ENCODE measurements at places on chromosomes 4 and X.

GRCh38 chr4:123284168-123284567, 112.4 kb upstream of the SPRY1 start:
- DNase-seq = no peak

DNA sequence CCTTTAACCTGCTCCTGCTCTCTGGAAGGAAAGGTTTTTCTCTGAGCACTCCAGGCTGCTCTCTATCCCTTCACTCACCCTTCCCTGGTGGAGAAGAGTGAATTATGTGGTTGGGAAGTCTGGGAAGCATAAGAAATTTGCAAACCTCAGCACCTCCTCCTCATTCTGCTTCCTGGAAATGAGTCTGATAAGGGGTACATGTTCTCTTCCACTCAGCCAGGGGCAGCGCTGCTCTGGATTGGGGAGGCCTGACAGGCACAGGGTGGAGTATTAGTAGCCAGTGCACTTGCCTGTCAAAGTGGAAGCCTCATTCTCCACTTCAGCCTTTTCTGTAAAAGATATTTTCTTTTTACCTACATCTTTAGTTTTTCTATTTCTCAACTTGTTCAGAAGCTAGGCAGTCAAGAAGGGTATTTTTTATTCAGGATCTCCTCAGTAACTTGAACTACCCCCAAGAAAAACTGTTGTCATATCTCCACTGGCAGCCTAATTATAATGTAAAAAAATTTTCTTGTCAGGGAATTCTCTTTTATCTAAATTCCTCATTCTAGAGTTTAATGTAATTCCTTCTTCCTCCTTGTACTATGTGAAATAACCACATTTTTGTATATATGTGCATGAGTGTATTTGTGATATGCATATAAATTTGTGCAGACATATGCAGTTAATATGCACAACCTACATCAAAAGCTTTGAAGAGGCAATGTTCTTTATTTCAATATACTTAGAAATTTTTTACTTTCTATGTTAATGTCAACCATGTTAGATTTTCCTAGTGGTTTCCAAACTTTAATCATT, 15.3 kb downstream of the ADAMTS3 start:
- no peak for DNase-seq

DNA sequence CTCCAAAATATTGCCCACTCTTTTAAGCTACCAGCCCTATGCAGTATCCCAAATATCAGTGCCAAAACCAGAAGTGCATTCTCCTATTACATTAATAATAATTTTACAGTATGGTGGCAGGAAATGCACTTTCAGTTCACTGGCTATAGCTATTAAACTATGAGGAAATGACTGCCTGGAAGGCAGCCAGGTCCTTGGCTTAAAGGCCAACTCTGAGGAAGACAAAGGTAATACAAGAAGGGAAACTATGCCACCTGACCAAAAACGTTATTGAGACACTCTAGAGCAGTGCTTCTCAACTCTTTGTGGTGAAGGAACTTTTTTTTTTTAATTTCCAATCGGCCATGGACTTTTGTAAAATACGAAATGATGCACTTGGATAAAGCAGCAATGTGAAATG, 133.6 kb upstream of the VAMP7 start:
- DNase-seq = peak; percentile 14

GRCh38 chrX:67347145-67347544, 196.7 kb upstream of the AR start:
- no peak for DNase-seq

- no peak for DNase-seq
These were observed 6.5 kb downstream of the ZNF280C start for GRCh38 chrX:130262231-130262630.

GRCh38 chr4:140256941-140257340, 103.0 kb upstream of the MAML3 start:
- no peak for DNase-seq

- no peak for DNase-seq
These were observed 455.2 kb downstream of the PCDH7 start for GRCh38 chr4:31175242-31175910.

GRCh38 chr4:154872198-154872597, 91.1 kb downstream of the RBM46 start:
- DNase-seq = no peak

DNA sequence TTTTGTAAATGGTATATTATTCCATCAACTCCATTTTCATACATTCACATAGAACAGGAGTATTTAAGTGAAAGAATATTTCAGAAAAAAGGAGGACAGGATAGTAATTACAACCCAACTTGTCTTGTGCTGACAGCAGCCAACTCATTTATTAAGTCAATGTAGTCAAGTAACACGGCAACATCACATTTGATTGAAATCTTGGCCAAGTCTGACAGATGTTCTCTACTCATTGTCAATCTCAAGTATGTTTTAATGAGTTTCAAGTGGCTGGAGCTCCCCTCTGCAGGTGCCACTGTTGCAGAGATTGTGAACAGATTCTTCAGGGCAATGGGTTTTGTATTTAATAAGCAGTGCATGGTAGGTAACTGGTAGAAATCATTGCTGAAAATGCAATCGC, 332.5 kb downstream of the C4orf33 start:
- no peak for DNase-seq

DNA sequence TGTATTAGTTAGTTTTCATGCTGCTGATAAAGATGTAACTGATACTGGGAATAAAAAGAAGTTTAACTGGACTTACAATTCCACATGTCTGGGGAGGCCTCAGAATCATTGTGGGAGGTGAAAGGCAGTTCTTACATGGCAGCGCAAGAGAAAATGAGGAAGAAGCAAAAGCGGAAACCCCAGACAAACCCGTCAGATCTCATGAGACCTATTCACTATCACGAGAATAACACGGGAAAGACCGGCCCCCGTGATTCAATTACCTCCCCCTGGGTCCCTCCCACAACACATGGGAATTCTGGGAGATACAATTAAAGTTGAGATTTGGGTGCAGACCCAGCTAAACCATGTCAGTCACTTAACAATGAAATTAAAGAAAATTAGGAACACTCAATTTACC, 499.1 kb downstream of the FSTL5 start:
- peak; percentile 4 for DNase-seq

DNA sequence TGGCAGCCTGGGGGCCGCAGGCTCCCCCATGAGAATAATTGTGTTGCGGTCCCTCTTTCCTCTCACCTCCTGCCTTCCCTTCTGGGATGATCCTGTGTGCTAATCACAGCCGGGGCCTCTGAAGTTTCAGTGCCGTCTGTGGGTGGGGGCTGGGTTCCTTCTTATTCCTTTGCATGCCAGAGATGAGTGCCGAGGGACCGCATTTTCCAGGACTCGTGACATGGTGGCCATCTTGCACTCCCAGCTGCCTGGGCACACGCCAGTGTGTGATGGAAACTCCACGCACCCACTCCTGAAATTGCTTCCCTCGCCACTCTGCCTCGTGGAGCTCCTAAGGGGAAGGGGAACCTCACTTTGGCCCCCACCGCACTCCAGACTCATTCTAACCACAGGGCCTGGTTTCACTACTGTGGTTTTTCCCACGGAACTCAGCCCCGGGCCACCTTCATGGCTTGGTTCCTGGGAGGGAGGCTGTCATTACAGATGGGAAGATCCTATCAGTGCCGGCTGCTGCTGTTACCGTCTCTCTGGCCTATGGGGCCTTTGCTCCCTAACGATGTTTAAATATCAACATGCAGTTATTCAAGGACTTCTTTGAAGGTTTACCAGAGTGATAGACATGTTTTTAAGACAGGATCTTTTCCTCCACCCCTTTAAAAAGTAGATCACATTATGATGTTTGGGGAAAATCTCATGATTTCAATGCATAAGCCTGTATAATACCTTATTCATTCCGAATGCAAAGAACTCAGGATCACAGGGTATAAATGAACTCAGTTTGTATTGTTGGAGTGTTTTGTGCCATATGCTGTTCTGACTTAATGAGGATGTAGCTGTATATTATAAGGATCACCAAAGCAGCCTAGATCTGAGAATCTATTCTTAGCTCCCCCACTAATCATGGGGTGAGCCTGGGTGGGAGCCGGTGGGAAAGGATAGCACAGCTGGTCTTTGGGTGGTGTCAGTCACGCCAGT, 89.6 kb downstream of the SORCS2 start:
- DNase-seq = no peak

DNA sequence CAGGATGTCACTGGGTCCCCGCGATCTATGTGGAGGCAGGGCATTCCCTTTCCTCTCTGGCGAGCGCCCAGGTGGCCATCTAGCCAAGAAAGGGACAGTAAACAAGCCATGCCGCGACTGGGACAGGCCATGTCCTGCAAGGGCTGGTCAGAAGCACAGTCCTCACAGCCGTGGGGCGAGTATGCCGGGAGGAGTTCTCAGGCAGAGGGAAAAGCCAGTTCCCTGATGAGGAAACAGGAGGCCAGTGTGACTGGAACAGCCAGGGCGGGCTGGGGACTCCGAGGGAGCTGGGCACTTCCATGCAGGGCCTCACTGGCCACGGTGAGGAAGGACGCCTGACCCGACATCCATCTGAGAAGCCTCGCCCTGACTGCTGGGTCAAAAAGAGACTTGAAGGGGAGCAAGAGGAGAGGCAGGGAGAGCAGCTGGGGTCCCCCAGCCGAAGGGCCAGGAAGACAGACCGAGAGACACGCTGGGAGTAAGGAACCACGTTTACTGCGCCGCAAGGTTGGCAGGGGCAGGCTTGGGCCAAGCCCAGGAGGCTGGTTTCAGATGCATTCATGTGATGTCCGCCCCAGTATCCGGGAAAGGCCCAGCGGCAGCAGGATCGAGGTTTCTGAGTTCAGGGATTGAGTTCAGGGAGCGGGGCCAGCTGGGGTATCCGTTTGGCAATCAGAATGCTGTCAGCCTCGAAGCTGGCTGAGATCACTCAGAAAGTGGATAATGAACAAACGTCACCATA, 15.0 kb downstream of the CFAP99 start:
- no peak for DNase-seq

GRCh38 chr4:15482842-15483241, 13.2 kb downstream of the CC2D2A start:
- no peak for DNase-seq

DNA sequence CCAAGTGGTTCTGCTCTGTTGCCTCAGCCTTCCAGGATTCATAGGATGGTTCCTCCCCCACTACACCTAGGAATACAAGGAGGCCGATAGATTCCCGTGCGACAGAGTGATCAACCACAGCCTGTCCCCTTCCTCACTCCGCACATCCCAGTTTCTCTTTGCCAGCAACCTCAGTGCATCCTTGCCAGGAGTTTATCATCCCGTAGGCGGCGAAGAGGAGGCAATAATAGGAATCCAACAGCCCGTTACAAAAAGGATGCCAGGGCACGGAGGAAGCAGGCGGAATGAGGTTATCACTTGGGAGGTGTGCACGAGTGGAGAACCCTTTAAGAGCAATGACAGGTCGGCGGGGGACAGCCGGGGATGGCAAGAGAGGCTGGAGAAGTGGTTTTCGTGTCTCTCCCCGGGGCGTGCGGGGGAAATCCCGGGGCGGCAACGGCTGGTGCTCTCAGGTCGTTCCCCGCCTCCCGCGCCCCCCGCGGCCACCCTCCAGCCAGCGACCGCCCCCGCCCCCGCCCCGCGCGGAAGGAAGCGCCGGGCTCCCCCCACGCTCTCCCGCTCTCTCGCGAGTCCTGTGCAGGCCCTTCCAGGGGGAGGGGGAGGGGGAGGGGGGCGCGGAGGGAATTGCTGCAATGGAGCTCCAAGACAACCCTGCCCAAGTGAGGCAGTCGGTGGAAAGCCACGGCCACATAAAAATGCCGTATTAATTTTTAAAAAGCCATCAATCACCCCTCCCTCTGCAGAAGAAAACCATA, 1.6 kb downstream of the PPP3CA start:
- peak; percentile 10 for DNase-seq

GRCh38 chrX:19875050-19875431, 12.4 kb downstream of the SH3KBP1 start:
- peak; percentile 96 for DNase-seq

DNA sequence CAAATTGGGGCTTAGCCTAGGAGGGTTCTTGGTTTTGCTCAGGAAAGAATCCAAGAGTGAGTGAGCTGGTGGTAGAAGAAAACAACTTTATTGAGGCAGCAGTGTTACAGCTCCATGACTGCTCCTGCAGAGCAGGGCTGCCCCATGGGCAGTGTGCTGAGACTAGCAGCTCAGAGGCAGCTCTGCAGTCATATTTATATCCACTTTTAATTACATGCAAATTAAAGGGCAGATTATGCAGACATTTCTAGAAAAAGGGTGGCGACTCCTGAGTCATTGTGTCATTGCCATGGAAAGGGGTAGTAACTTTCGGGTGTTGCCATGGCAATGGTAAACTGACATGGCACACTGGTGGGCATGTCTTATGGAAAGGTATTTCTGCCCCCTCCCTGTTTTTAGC, 202.2 kb downstream of the CLCN4 start:
- no peak for DNase-seq

DNA sequence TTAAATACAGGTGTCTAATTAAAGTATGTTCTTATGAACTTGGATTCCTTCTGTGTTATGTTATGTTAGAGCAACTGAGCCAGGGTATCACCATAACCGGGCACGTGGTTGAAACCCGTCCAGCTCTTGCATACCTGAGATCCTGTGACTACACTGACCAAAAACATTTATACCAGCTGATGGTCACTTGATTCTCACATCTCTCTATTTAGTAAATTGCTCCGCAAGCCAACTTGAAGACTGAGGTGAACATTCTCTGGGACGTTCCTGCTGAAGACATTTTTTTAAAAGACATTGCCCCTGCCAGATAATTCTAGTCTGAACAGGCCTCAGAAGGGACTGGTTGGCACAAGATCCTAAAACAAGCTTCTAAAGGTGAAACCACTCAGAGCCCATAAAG, 550.0 kb upstream of the DIPK2B start:
- DNase-seq = no peak

GRCh38 chr4:499567-499966, 557 bp downstream of the PIGG start:
- DNase-seq = no peak

DNA sequence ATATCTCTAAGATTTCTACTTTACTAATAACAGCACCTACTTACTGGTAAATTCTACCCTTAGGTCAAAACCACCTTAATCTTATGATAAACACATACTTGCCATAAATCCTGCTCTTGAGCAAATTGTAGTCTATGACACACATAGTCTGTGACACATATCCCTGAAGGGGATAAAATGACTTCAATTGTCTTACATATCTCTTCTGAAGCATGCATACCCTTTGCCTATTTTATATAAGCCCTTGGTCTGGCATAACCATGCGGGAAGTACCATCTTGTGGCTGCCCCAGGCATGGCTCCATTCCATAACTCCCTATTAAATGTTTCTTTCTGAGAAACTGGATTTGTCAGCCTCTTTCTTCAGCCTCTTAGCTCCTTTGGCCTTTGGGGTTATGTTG, 248.9 kb downstream of the SLC7A11 start:
- no peak for DNase-seq

GRCh38 chrX:148337873-148338272, 162.5 kb upstream of the AFF2 start:
- no peak for DNase-seq

DNA sequence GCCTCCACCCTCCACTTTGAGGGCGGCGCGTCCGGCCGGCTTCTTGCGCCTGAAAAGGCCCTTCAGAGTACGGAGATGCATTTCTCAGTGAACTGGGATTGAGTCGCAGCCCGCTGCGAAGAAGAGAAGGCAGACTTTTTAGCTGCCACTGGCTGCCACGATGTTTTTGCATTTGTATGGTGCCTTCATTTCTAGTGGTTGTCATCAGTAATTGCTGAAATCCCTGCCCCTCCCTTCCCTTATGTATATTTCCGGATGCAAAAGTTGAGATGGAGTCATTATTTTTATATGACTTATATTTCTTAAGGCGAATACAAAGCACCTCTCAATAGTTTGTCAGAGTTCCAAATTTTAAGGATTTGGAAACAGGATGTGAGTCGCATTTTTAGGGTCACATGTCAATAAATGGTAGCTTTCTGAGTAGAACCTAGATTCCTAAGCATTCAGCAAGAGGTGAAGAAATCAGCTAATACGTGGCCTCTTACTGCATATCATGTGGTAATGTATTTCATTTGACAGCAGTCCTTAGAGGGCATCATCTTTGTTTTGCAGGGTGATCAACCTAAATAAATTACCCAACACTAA, 658 bp downstream of the ATP6AP2 start:
- peak; percentile 6 for DNase-seq

Measured in HL-60 (cell line).